ENCODE measurements at places on chromosomes 4 and X.

GRCh38 chr4:95363966-95364365 lies 184.8 kb downstream of the UNC5C start:
- DNase-seq = no peak

GRCh38 chr4:118396881-118397622 lies 44.2 kb upstream of the PRSS12 start:
- no peak for DNase-seq

DNA sequence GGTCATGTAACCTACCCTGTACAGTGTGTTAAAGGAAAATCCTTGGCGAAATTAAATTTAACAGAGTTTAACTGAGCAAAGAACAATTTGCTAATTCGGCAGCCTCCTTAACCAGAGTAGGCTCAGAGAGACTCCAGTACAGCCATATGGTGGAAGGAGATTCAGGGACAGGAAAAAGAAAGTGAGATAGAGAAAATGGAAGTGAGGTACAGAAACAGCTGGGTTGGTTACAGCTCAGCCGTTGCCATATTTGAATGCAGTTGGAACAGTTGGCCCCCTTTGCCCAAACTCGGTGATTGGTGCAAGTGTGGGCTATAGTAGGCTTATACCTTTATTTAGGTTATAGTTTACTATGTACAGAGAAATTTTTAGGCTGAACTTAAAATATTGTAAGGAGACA lies 48.8 kb upstream of the GBA3 start:
- DNase-seq = no peak

DNA sequence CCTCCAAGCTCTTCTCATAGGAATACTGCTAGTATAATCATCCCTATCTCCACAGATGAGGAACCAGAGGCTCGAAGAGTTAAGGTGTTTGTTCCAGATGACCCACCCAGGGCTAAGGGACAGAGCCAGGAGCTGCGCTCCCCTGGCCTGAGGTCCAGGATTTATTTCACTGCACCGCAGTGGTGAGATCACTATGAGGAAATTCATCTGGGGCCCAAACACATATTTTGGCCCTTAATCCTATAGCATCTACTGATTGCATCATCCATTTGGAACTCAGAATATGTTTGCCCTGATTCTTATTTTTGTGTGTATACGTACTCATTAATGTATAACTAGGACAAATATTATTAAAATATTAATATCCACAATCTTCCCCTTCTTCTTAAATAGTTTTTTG lies 100.1 kb upstream of the RBPJ start:
- DNase-seq = no peak

GRCh38 chrX:31604629-31605221 lies 532.9 kb upstream of the FTHL17 start:
- no peak for DNase-seq

DNA sequence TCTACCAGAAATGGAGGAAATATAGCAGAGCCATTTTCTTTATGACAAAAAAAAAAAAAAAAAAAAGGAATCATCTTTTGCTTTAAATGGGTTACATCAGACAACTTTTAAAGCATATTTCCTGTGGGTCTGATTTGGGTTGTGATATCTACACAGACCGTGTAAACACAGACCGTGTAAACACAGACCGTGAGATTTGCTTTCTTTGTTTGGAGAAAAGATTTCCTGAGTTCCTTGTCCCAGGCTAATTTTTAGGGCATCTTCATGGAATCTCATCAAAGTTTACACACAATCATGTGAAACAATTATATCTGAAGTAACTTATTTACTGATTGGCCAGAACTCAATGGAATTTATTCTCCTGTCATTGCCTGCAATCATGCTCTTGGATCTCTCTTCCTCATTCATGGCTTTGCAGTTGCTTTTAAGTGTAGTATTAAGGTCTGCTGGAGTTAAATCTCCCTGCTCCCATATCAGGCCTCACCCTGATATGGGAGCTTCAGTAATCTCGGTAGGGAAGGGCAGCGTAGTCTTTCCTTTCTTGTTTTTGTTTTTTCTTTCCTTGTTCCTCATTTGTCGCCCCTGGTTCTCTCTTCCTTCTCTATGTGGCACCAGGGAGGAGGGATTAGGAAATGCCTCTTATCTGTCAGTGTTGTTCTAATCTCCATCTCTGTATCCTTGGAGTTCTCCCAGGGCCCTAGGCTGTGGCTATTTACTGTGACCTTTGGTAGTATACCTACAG lies 248.6 kb upstream of the JADE1 start:
- no peak for DNase-seq

DNA sequence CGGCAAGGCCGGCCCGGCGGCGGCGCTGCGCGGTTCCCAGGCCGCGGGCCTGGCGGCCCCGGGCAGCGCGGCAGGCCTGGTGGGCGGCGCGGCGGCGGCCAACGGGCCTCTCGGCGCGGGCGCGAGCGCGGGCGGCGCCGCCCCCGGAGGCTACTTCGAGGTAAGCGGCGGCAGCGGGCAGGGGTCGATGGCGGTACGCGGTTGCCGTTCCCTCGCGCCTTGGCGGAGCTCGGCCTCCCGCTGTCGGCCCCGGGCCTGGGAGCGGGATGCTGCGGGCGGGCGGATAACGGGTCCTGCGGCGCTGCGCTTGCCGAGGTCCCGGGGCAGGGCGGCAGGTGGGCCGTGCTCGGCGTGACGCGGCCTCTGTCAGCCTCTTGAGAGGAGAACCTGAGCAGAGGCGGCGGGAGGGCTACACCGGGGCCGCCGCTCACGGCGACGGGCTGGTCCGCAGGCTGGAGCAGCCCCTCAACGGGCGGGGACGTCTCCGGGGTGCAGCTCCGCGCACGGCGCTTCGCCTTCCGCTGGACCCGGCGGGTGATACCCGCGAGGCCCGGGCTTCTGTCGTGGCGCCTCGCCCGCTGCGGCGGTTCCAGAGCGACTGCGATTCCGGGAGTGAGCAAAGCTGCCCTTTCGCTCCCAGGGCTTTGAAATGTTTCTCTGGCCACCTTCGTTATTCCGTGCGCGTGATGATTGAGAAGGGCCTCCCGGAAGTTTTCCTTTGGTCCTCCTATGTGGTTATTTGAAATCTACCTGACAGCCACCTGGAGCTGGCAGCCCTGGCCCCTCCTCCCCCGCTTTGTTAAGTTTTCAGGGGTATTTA lies 774 bp downstream of the FAM193A start:
- peak; percentile 55 for DNase-seq

GRCh38 chr4:88297212-88297516 lies 12.8 kb upstream of the PPM1K start:
- DNase-seq = no peak

- no peak for DNase-seq
Measured at GRCh38 chrX:115966920-115967319, 203.6 kb upstream of the AGTR2 start.

DNA sequence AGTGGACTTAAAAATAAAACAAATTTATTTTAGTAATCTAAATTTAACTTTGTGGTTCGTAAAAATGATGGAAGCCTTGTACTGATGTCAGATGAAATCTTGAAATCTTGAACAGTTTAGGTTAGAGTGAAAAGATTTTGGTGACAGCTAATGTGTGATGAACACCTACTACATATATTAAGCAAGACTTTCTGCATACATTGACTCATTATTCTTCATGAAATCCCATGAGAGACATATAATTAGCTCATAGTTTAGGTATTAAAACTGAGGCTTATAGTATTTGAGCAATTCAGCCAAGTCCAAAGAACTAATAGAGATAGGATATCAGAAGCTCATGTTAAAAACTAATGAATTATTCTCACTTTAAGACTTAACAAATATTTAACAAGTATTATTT lies 66.9 kb upstream of the PCDH7 start:
- DNase-seq = no peak

DNA sequence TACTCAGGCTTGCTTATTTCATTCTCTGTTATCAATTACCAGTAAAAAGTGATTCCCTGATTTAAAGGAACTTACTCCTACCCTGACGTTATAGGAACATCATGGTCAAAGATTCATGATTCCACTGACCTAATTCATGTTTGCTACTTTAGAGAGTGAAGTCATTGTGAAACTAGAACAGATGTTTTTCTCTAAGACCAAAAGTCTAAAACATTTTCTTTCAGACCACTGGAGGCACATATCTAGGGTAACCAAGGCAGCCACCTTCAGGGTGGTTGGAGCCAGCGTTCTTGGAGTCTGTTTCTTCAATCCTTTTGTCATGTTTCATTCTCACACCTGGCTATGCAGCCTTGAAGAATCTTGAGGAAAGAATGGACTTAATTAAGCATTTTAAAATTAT lies 77.8 kb downstream of the GALNTL6 start:
- no peak for DNase-seq

DNA sequence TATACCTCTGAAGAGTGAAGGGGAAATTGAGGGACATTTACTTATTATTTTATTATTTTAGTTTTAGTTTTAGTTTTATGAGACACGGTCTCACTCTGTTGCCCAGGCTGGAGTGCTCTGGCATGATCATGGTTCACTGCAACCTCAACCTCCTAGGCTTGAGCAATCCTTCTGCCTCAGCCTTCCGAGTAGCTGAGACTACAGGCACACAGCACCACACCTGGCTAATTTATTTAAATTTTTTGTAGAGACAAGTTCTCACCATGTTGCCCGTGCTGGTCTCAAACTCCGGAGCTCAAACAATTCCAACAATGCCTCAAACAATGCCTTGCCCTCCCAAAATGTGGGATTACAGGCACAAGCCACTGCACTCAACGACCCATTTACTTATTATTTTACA lies 68.4 kb upstream of the BMP2K start:
- DNase-seq = no peak

- DNase-seq = peak; percentile 2
Measured at GRCh38 chrX:23633834-23634580, 33.3 kb upstream of the PRDX4 start.
